Inflammatory macrophage treated with lipopolysaccharide for 4 hours (primary cell): ENCODE measurements at places on chromosomes 1 and 21.

DNA sequence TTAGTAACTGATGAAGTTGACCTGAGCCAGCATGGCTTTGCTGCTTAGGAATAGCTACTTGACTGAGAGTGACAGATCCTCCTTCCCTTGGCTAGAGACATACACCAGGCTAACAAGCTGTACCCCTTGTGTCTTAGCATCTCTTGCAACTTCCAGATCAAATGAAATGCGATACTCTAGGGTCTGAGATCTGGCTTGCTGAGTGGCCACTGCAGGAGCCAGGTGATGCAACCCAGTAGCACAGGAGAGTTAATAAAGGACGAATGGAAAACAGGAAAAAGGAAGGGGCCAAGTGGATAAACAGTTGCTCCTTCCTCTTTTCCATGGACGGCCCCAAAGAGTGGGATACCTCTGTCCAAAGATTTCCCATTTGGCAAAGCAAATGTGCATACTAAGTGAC lies 38.2 kb downstream of the ASTN1 start:
- DNase-seq: no peak

DNA sequence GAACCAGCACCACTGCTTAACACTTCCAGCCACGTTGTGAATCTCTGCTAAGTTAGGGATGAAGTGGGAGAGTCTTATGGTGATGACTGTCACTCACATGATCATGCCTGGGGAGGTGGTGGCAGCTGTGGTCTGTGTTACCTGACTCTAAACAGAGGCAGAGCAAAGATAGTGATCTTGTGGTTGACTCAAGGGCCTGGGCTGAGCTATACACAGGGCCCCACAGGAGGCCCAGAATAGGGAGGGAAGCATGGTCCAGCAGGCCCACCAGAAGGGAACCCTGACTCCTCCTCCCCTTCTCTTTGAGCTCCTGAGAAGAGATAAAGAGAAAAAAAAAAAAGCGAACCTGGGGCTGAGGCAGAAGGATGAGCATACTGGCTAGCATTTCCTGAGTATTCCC lies 55.0 kb downstream of the PLXNA2 start:
- DNase-seq: no peak

DNA sequence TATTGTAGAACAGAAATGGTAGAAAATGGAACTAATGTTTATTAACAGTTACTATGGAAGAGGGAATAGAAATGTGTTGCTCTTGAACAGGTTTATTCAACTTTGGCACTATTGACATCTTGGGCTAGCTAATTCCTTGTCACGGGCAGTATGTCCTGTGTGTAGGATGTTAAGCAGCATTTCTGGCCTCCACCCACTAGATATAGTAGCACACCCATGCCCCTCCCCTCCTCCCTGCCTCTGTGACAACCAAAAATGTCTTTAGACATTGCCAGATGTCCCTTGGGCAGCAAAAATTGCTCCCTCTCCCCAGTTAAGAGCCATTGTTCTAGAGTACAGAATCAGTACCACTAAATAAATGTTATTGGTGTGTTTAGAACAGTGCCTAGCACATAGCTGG lies 91.4 kb upstream of the TPTE start:
- DNase-seq: no peak

GRCh38 chr1:1908506-1908791 lies 6.6 kb upstream of the CALML6 start:
- DNase-seq: peak; percentile 16

DNA sequence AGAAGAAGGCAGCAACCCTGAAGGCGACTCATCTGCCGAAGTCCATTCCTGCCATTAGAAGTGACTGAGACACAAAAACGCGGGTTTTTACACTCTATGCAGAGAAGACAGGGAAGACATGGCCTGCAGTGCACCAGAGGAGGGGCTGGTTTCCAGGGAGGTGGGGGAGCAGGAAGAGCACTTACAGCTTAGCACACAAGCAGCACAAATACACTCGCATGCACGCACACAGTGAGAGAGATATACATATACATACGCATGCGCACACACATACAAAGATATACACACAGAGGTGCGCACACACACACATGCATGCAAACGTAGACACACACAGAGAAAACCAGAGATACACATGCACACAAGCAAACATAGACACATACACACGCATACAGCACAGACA lies 210.9 kb upstream of the CSF3R start:
- no peak for DNase-seq

GRCh38 chr1:226588484-226588883 lies 39.9 kb downstream of the STUM start:
- peak; percentile 53 for DNase-seq

- DNase-seq: no peak
These were observed 311.3 kb downstream of the LRRIQ3 start for GRCh38 chr1:73886716-73887115.

GRCh38 chr1:218863987-218864386 lies 309.7 kb upstream of the LYPLAL1 start:
- DNase-seq: no peak

- DNase-seq: no peak
These were observed 1.2 kb downstream of the ADAMTS4 start for GRCh38 chr1:161197560-161198193.

DNA sequence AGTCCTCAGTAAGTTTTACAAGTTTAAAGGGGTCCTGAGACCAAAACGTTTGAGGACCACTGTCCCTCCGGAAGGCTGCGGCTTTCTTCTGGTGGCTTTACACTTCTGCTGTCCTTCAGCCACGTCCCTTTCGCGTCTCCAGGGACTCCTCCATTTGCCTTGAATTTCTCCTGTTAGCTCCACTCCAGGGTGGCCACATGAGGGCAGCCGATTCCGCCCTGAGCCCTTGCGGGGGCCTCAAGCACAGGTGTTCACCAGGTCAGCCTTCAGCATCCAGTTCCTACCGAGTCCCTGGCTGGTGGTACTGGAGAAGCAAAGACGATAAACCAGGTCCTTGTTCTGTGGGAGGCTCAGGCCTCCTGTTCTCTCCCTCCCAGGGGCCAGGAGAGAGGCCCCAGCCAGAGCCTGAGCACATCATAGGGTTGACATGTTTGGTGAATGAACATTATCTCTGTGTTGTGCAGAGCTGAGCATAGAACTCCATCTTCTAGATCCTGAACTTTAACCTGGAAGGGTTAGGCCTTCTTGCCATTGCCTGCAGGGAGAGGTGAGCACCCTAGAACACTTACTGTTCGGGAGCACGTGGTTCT lies 27.4 kb upstream of the COQ8A start:
- DNase-seq: peak; percentile 2

DNA sequence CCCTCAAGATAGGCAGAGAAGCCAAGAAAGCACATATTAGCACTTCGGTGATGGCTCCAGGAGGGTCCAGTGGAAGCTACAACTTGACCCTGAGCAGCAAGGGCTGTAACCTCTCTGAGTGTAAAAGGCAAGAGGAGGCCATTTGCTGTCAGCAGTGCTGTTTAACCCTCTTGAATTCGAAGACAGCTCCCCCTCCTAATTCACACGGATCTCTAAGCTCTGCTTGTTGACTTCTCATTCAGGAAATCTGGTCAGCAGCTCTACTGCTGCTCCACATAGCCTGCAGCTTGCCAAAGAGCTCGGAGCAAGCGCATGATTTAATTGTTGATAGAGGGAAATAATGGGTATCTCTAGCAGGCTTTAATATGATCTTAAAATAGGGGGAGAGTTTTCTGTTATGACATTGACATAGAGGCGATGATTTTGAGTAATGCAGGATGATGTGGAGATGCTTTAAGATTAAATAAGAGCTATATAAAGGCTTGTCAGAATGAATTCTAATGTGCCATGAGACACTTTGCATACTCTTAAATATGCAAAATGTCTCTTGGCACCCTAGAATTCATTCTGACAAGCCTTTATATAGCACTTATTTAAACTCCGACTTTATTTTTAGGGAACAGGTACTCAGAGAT lies 79.4 kb upstream of the USH2A start:
- no peak for DNase-seq

GRCh38 chr21:44359396-44359795 lies 6.0 kb downstream of the TRPM2 start:
- no peak for DNase-seq

DNA sequence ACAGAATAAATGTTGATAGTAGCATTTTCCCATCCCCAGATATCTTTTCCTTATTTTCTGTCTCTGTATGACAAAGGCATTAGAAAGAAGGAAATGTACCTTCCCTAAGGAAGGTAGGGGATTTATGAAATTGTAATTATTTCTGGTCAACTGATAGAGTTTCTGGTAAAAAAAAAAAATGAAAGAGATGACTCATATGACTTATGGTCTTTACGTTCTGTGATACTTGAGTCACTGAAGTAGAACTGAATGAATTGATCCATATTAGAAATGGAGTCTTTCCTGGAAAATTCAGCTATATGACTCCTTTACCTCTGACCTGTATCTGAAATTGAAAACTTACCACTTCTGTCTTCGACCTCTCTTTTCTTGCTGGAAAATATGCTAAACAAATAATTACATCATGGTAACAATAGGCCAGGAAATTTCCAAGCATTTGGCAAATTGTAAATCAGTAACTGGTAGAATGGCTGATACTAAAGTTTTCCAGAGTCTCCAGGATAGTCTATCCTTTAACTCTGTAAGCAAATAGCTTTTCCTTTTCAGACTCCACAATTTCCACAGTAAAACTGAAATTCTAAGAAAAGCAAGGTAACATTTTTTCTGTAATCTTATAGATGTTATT lies 364.3 kb upstream of the PTBP2 start:
- no peak for DNase-seq

GRCh38 chr1:81594206-81594605 lies 206.5 kb upstream of the ADGRL2 start:
- DNase-seq: no peak

DNA sequence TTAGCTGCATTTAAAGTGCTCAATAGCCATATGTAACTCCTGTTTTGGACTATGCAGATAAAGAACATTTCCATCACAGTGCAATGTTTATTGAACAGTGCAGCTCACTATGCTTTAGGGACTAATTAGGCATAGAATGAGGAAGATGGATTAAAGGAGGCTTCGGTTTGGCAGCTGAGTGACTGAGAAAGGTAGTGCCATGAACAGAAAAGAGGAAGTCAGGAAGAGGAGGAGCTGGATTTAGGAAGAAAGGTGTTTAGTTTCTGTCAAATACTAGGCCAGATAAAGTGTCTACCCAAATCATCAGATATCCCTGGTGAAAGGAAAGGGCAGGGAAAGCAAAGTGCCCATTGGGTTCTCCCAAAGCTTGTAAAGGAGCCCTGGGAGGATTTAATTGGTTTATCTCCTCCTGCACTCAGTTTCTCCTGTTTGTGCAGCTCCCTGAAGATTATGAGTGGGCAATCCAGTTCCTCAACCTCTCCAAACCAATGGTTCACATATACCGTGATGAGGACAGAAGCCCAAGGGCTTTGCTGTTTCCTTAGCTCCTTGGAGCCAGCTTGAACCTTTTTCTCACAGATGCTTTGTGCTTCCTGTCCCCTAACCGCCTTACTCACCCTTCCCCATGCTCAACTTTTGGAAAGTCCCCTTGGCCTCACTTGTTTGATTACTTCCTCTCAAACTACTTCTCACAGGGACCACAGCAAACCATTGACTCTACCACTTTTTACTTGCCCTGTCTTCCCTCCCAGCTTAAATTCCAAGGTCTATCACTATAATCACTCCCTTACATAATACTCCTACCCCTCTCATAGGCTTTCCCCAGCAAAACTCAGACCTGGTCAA lies 3.5 kb upstream of the RAP1A start:
- peak; percentile 90 for DNase-seq

- no peak for DNase-seq
These were observed 3.5 kb downstream of the SAMSN1 start for GRCh38 chr21:14542638-14543037.

DNA sequence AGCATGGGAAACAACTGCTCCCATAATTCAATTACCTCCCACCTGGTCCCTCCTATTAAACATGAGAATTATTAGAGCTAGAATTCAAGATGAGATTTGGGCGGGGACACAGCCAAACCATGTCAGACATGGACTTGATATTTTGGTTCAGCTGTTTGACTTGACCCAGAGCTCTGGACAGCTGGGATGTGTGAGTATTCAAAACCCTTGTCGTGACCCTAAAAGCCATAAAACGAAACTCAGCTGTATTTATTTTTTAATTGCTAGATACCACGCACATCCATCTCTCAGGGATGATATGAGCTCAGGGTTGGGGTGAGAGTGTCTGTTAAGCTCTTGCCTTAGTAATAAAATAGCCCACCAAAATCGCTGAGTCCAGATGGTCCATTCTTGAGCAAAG lies 45.4 kb downstream of the RCSD1 start:
- no peak for DNase-seq

GRCh38 chr1:231016234-231016633 lies 23.8 kb downstream of the FAM89A start:
- no peak for DNase-seq

GRCh38 chr1:48870596-48870995 lies 93.9 kb upstream of the BEND5 start:
- no peak for DNase-seq

DNA sequence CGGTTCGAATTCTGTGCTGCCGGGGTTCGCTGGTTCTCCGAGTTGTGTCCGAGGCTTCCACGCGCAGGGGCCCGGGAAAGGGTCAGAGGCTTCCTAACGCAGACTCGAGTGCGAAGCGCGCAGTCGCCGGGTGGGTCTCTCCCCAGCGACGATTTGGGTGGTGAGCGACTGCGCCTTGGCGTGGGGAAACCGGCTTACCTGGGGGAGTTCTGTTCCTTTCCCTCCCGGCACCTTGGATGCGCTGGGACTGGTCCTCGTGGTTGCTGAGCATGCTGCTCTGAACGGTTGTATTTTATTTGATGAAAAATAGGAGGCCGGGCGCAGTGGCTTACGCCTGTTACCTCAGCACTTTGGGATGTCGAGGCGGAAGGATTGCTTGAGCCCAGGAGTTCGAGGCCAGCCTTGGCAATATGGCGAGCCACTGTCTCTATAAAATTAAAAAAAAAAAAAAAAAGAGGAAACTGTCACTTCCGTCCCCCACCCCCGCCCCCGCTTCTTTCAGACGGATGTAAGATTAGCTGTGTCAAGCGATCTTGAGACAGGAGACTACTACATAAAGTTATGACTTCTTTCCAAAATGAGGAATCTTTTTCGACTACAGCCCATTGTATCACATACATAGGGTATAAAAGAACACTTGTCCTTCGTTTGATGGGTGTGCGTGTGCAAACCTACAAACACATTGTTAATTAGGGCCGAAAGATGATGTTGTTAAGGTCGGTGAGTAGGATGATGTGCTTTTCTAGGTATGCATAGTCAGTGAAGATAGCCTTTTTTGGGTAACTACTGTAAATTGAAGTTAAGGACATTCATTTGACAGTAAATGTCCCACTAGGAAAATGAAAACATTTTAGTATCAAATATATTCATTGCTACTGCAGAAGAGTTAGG lies at the start of gene CCDC18:
Gene CCDC18, plus strand, starts transcription at position 2 of the 891 bp plus-strand sequence. CDS start 2,638 bp downstream, outside the sequence.
- DNase-seq: peak; percentile 80

GRCh38 chr1:27021354-27022031 lies 8.8 kb upstream of the TENT5B start:
- DNase-seq: no peak

- DNase-seq: no peak
These were observed 34.0 kb upstream of the C1orf115 start for GRCh38 chr1:220655961-220656740.
